Type B pancreatic cell (in vitro differentiated cells): ENCODE measurements at places on chromosomes 7 and 10. TPM values are rescaled to one million over a fixed set of nuclear protein-coding genes. Genes with fewer than 3 reads are reported as not detected.

- H3K4me3 ChIP-seq: no peak overlapping the region
- H3K27ac ChIP-seq: no peak overlapping the region
- no peaks in the 10 kb centered on the region for H3K27me3 ChIP-seq
- H3K4me1 ChIP-seq: no peaks in the 10 kb centered on the region
- DNase-seq: no peak
- H3K36me3 ChIP-seq: no peaks in the 10 kb centered on the region
Measured at GRCh38 chr10:30885423-30885822, 146.2 kb downstream of the ZNF438 start.

DNA sequence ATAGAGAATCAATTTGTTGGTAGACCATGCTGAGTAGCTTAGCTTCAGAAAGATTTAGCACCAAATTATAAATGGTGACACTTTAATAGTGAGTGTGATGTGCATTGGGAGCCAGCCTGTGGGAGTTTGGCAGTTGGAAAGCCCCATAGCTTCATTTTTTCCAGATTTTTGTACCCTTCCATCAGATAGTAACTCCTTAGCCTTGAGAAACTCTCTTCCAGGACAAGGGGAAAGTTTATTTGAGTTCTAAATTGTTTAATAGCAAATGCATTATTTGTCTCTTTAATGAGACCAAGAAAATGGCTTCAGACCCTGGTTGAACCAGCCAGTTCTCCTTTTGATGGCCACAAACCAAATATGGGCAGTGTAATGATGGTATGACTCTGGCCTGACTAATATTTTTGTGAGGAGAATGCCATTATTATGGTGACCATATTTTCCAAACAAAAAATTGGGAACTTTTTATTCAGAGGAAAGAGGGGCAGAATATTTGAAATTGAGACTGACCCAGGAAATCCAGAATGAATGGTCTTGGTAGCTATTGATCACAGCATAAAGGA lies 49.8 kb downstream of the PLCE1 start:
- no peak overlapping the region for H3K4me3 ChIP-seq
- no peak for DNase-seq
- no peak overlapping the region for H3K27ac ChIP-seq
- H3K27me3 ChIP-seq: no peaks in the 10 kb centered on the region
- H3K36me3 ChIP-seq: no peaks in the 10 kb centered on the region
- peaks cover 12% of the 10 kb centered on the region for H3K4me1 ChIP-seq

TLX1 gene
- total RNA-seq: 0.10 and 0.17 TPM in 2 replicates

DNA sequence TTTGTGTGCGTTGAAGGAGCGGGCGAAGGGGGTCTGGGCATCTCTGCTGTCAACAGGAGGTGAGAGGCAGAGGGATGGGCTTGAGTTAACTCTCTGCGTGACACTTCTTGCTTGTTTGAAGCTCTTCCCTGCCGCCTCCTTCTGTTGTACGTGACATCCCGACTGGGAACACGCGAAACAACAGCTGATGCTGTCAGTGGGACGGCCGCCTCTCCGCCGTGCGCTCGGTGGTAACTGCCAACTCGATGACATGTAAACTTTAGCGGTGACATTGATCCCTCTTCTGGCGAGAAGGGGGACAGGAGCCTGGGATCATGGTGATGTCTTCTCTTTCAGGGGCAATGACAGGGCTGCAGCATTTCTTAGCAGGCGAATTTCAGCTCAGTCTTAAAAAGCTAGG lies 394.5 kb downstream of the TYW1 start:
- no peaks in the 10 kb centered on the region for H3K36me3 ChIP-seq
- no peak overlapping the region for H3K4me3 ChIP-seq
- H3K27ac ChIP-seq: no peak overlapping the region
- no peaks in the 10 kb centered on the region for H3K4me1 ChIP-seq

GRCh38 chr7:13032576-13032975 lies 345.1 kb downstream of the ARL4A start:
- no peak overlapping the region for H3K27ac ChIP-seq
- H3K27me3 ChIP-seq: no peaks in the 10 kb centered on the region
- H3K4me1 ChIP-seq: peaks cover 22% of the 10 kb centered on the region

- peaks cover 7% of the 10 kb centered on the region for H3K4me1 ChIP-seq
- H3K4me3 ChIP-seq: no peak overlapping the region
- no peak for DNase-seq
- H3K27me3 ChIP-seq: no peaks in the 10 kb centered on the region
Measured at GRCh38 chr10:114931072-114931679, 6.8 kb upstream of the TRUB1 start.

DNA sequence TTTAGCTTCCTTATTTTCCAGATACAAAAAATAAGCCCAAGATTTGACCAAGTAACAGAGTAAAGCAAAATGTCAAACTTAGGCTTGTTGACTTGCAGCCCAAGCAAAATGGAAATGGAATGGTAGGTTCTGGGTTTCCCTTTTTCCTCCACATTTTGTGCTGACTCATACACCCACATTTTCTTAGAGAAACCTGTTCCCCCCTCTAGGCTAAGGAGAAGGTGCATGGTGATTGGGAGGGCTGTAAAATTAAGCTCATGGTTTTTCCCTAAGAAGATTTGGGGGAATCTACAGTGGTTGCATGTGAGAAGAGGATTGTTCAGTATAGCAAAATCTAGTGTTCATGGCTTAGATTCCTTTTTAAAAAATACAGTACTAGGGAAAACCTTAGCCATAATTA lies 127.4 kb downstream of the ARL4A start:
- no peak overlapping the region for H3K4me3 ChIP-seq
- no peak overlapping the region for H3K27ac ChIP-seq
- no peaks in the 10 kb centered on the region for H3K36me3 ChIP-seq
- H3K4me1 ChIP-seq: no peaks in the 10 kb centered on the region
- DNase-seq: no peak

OPN4 gene
- total RNA-seq: not detected in 2 replicates

SPDYE2 gene
- total RNA-seq: not detected in 2 replicates

TUBB8 gene
- 0.29 and 0.46 TPM in 2 replicates for total RNA-seq

DNA sequence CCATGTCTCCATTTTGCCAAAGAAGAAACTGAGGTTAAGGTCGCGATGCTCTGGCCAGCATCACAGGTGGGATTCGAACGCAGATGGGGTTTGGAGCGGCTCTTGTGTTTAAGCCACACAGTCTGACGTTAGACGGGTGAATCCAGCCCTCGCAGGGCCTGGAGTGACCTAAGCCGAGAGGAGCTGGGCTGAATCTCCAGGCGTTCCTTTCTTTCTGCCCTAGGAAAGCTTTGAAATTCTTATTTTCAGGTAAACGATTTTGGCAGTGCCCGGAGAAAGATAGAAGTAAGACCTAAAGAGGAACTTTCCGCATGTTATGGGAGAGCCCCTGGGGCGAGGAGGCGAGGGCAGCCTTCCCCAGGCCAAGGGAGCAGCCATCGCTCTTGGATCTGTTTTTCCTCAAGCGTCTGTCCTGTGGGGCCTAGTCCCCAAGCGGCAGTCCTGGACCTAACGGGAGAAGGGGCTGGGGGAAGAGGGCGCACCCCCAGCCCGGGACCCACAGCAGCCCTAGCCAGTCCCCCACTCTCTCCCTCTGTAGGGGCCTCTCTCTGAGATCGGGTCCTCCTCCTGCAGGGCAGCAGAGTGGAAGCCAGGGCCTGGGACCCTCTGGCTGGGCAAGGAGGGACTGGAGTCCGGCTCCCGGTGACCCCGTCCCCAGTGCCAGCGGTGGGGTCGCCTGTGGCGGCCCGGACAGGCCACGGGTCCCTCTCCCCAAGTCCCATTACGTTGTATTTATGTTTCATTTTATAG lies 8.9 kb upstream of the LBX1 start:
- no peak for DNase-seq
- peaks cover 93% of the 10 kb centered on the region for H3K27me3 ChIP-seq
- no peaks in the 10 kb centered on the region for H3K36me3 ChIP-seq
- H3K27ac ChIP-seq: no peak overlapping the region
- H3K4me1 ChIP-seq: peaks cover 17% of the 10 kb centered on the region

- H3K4me1 ChIP-seq: peaks cover 20% of the 10 kb centered on the region
- H3K4me3 ChIP-seq: no peak overlapping the region
- no peaks in the 10 kb centered on the region for H3K36me3 ChIP-seq
- no peak for DNase-seq
- no peak overlapping the region for H3K27ac ChIP-seq
- peaks cover 8% of the 10 kb centered on the region for H3K27me3 ChIP-seq
Measured at GRCh38 chr10:48507494-48507893, 97.4 kb downstream of the ARHGAP22 start.

- H3K4me3 ChIP-seq: no peak overlapping the region
- peaks cover 46% of the 10 kb centered on the region for H3K4me1 ChIP-seq
- H3K36me3 ChIP-seq: no peaks in the 10 kb centered on the region
- DNase-seq: no peak
- H3K27ac ChIP-seq: peak overlapping the region; percentile 64
Measured at GRCh38 chr10:86646933-86647332, 7.4 kb upstream of the OPN4 start.

DNA sequence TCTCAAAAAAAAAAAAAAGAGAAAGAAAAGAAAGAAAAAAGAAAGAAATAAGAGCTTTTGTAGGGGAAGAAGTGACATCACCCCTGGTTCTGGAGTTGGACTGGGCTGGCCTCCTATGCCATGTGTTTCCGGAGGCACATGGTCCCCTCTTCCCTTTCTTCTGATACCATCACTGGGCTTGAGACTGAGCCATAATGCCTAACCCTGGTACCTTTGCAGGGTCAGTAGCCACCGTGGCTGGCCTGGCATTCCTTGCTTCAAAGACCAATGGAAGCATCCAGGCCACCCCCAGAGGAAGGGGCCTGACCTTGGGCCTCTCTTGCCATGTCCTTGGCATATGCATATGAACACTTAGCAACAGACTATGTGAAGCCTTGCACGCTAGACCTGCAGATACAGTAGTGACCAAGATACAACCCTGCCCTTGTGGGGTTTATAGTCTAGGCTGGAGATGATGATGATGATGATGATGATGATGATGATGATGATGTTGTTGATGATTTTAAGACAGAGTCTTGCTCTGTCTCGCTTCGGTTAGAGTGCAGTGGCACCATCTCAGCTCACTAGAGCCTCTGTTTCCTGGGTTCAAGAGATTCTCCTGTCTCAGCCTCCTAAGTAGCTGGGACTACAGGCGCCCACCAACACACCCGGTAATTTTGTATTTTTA lies 31.8 kb downstream of the SUFU start:
- no peak overlapping the region for H3K4me3 ChIP-seq
- no peaks in the 10 kb centered on the region for H3K4me1 ChIP-seq
- DNase-seq: no peak
- no peaks in the 10 kb centered on the region for H3K27me3 ChIP-seq
- peaks cover 17% of the 10 kb centered on the region for H3K36me3 ChIP-seq

ITPRID1 gene
- 0.07 and 0.14 TPM in 2 replicates for total RNA-seq

DNA sequence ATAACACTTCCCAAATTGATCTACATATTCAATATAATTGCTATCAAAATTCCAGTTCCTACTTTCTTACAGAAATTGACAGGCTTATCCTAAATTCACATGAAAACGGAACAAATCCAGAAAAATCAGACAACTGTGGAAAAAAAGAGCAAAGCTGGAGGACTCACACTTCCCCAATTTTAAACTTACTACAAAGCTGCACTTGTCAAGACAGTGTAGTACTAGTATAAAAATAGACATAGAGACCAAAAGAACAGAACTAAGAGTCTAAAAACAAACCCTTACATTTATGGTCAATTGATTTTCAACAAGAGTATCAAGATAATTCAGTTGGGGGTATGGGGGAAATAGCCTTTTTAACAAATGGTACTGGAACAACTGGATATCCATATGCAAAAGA lies 27.5 kb downstream of the LMBR1 start:
- no peak for DNase-seq
- H3K4me3 ChIP-seq: no peak overlapping the region
- H3K27ac ChIP-seq: no peak overlapping the region
- peaks cover 31% of the 10 kb centered on the region for H3K36me3 ChIP-seq

DNA sequence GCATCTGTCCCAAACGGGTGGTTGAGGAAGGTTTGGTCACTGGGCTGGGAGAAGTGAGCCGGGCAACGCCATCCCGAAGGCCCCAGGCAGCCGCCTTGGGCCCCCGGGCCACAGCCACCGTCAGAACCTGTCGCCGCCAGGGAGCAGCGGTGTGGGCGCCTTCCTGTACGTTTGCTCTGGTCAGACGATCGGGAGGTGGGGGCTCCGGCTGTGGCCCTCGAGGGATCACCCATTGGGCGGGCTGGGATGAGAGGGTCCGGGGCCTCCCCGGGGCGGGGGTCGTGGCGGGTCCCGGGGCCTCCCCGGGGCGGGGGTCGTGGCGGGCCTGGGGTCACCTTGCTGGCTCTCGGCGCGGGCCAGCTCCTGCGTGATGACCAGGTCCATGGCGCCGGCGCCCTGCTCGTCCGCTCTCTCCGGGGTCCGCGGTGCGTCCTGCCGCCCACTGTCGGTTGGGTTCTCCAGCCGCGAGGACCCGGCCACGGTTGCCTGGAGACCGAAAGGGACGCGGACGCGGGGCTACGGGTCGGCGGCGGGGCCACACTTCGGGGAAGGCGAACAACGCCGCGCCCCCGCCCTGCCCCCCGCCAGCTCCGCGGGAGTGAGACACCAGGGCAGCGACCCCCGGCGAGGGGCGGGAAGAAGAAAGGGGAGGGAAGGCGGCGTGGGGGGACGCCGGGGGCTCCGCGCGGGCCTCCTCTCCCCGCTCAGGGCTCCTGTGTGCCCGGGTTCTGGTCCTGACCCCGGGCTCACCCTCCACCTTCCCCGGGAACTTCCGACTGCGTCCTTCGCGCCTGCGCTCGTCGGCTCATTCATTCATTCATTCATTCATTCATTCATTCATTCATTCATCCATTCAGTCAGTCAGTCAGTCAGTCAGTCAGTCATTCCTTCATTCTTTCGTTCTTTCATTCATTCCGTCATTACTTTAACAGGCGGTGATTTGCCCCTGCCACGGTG lies at the start of gene CFAP46:
Gene CFAP46 (minus strand): TSS at position 470 of the 957 bp plus-strand sequence. CDS start 86 bp downstream, at position 384.
- peaks cover 4% of the 10 kb centered on the region for H3K4me1 ChIP-seq
- H3K27ac ChIP-seq: peak within 1 kb of the TSS; percentile 65
- peak within 1 kb of the TSS; percentile 89 for H3K4me3 ChIP-seq

CHAT gene
- 0.34 and 0.62 TPM in 2 replicates for total RNA-seq

GIMAP4 gene
- total RNA-seq: not detected in 2 replicates

SPDYE11 gene
- not detected in 2 replicates for total RNA-seq

DNA sequence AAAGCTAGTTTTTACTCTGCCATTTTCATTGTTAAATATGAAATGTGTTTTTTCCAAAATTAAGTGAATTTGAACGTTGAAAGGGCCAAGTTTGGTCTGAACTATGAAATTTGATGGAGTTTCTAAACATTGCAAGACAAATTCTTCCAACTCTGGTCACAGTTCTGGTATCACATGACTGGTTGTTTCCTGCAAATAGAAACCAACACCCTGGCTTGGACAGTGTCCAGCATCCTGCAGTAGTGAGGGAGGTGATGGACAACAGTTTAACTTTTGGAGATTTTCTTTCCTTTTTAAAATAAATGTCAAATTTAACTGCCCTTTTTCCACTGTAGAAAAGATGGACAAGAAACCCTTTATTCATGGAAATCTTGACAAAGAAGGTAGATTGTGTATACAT lies 54.8 kb upstream of the AGBL3 start:
- H3K36me3 ChIP-seq: peaks cover 64% of the 10 kb centered on the region
- no peak overlapping the region for H3K27ac ChIP-seq
- H3K27me3 ChIP-seq: no peaks in the 10 kb centered on the region
- H3K4me1 ChIP-seq: no peaks in the 10 kb centered on the region
- no peak for DNase-seq

ZNF365 gene
- total RNA-seq: 0.38 and 0.63 TPM in 2 replicates

GRCh38 chr10:95877881-95878280 lies 29.9 kb upstream of the CC2D2B start:
- no peaks in the 10 kb centered on the region for H3K27me3 ChIP-seq
- H3K4me1 ChIP-seq: no peaks in the 10 kb centered on the region
- no peak overlapping the region for H3K4me3 ChIP-seq
- DNase-seq: no peak
